ENCODE measurements at places on chromosomes 12 and 14. TPM values are rescaled to one million over a fixed set of nuclear protein-coding genes. Genes with fewer than 3 reads are reported as not detected.

C1S gene
- total RNA-seq: 49.6 TPM

PIANP gene
- under 0.01 TPM for total RNA-seq

B4GALNT3 gene
- total RNA-seq: not detected

TESPA1 gene
- total RNA-seq: not detected

SERPINA5 gene
- total RNA-seq: not detected

ASIC1 gene
- total RNA-seq: 1.6 TPM

RCOR1 gene
- total RNA-seq: 11.4 TPM

GYS2 gene
- not detected for total RNA-seq

ARHGAP9 gene
- 0.18 TPM for total RNA-seq

OVCH1 gene
- 0.18 TPM for total RNA-seq
